ENCODE measurements at places on chromosomes 6 and 20.

DNA sequence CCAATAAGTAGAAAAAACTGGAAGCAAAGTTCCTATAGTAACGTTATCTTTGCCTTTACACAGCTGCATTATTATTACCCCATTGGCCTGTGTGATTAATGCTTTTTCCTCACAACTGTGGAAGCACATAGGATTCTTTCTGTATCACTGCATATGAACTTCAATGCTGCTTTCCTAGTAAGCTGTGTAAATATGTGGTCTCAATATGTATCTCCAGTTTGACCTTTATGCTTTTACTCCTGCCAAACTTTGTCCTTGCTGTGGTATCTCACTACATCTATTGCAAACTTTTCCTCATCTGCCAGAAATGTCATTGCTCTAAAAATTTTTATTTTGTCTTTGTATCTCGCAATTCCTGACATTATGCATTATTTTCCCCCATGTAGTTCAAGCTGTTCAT, 168.6 kb downstream of the ZFAND3 start:
- no peak for DNase-seq

DNA sequence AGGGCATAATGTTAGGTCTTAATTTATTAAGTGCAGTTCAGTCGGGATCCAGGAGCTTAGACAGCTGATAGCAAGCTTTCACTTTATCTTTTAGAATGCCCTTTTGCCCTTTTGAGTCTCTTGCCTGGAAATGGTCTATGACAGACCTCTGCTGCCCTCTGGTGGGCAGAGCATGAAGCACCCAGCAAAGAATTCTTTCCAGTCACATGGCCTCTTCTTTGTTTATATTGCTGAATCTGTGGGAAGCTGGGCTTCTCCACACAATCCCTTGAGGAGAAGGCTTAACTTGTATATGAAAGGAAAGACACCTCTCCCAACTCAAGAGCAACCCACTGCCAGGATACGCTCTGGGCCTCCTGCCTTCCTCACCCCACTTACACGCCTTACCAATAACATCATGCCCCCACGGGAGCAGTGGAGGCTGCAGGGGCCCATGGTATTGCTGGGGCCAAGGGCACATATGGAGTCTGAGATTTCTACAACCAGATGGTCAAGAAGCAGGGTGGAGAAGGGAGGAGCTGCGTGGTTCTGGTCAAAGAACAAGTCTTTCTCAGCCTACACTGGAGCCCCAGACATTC, 20.4 kb downstream of the WFDC3 start:
- peak; percentile 79 for DNase-seq

DNA sequence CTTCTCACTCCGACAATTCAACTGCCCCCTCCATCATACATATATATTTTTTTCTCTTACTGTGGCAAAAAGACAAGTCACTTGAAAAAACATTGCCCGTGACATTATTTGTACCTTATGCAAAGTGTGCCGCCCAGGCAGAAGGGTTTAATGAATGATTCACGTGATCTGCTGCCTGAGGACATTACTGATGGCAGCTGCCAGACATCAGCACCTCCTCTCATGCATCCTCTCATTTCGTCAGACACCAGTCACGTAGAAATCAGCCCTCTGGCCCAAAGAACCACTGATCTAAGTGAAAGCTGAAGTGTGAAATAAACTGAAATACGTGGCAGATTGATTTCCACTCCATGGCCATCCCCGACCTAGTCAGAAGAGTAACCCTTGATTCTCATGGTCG, 218.8 kb upstream of the PDE10A start:
- no peak for DNase-seq

DNA sequence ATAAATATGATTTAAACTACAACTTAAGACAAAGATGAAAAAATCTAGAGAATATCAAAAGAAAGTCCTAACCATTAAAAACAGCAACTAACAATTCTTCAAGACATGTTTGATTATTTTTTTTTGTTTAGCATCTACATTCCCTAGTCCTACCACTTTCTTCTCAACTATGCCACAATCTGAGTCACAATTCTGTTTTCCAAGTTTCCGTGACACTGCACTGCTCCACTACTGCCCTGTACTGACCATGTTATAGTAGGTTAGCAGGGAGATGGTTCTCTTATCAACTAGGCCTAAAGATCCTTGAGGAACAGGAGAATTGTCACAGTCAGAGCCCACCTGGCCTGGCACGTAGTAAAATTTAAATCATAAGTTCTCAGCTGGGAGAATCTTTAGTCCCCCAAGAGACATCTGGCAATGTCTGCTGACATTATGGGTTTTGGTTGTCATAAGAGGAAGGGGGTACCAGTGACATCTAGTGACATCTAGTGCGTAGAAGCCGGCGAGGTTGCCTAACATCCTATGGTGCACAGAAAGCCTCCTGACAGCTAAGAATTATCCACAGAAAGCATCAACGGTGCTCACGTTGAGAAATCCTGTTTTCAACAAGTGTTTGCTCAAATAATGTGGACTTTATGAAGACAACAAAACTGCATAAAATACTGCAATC, 100.5 kb downstream of the PDE10A start:
- no peak for DNase-seq

- no peak for DNase-seq
Measured at GRCh38 chr6:150299873-150300485, 68.8 kb upstream of the IYD start.

DNA sequence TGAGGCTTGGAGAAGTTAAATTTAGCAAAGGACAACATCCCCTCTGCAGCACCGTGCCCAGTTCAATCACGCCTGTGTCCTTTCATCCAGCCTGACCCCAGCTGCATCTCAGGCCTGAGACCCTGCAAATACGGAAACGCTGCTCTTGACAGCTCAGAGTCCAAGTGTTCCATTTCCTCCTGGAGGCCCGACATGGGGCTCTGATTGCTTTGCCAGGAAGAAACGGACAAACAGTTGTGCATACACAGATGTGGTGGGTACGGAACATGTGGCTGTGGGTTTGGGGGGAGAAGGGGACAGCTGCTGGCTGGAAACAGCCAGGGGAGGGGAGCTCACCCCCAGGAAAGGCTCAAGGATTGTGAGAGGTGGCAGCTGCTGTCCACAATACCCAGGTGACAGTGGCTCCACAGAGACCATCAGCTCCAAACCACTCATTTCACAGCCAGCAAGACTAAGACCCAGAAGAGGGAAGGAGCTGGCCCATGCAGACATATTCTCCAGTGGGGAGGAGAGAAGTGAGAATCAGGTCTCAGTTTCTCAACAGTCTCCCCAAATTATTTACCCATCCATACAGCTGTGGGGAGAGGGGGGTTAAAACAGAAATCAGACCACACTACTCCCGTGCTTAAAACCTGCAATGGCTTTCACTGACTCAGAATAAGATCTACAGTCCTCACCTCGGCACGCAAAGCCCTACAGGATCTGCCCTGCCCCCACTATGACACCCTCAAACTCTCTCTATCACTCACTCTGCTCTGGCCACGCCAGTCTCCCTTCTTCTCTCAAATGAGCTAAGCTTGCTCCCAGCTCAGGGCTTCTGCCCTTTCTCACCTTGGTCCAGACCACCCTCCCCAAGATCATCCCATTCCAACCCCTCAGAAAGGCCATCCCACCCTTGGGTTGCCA, 89.1 kb downstream of the PREX1 start:
- no peak for DNase-seq

DNA sequence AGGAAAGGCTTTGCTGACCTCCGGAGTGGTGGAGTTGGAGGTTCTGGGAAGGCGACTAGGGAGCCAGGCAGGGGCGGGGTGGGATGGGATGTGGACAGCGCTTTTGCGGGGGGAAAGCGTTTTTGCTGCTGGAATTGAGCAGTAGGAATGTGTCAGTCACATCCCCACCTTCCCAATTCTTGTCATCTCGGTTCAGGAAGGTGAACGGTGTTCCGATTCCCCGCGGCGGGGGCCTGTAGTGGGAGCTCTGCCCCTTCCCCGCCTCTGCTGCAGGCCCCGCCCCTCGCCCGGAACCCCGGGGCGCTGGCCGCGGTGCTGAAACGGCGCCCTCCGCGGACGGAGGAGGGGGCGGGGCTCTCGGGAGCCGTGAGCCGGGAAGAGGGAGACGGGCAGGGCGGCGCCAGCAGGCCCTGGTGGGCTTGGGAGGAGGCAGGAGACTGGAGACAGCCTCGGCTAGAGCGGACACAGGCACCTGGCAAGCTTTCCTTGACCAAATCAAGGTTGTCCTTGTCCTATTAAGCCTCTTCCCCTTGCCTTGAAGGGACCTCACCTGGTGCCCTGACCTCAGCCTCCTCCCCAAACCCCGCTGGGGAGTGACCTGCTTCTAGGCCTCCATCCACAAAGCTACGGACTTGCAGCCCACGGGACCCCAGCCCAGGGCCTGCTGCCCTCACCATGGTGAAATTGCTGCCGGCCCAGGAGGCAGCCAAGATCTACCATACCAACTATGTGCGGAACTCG, at the start of gene LHFPL5:
LHFPL5 (plus strand) TSS at position 357 of the 741 bp plus-strand sequence; CDS start at position 676, 319 bp downstream.
- DNase-seq: no peak

DNA sequence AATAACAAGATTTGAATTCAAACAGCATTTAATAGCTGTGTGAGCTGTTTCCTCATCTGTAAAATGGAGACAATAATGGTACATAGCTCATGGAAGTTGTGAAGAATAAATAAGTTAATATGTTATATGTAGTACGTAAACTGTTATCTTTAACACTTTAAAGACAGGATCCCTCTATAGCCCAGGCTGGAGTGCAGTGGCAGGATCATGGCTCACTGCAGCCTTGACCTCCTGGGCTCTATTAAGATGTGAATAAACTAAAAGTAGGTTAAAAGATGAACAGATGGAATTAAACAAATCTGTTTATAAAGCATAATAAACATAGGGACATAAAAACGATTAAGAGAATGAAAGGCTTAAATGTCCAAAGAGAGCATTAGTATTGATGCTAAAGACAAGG, 3.0 kb downstream of the AMD1 start:
- DNase-seq: no peak
